ENCODE measurements at places on chromosomes 3 and 15.

DNA sequence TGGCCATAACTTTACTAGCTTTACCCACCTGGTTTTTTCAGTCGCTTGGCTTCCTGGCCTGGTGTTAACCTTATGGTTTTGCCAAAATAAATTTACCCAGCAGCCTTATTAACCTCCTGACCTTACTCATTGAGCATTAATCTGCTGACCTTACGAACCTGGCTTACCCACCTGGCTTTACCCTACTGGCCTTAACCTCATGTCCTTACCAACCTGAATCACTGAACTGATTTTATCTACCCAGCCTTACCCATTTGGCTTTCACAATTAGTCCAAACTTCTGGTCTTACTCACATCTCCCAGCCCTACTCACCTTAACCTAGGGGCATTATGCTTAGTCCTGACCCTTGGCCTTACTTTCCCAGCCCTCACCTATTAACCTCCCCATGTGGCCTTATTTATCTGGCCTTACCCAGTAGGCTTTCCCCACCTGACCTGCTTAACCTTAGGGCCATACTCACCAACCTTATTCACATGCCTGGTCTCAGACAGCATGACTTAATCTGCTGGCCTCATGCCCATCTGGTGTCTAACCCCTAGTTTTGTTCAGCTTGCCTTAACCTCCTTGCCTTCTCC, 93.4 kb downstream of the IL12A start:
- DNase-seq = no peak

DNA sequence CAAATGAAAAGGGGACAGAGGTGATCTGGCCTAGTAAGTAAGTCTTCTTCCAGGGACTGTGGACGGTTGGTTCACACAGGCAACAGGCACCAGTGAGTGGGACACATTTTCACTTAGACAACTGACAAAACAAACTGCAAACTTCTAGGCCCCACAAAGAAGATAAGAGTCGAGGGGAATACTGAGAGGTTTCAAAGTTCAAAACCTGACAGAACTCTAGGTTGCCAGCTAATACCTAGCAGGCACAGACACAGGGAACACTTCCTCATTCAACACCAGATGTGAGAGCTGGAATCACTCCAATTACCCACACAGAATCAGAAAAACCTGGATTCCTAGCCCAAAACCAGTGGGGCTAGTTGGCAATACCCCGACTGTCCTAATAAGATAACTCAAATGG, 621.7 kb downstream of the ZPLD1 start:
- DNase-seq = no peak

DNA sequence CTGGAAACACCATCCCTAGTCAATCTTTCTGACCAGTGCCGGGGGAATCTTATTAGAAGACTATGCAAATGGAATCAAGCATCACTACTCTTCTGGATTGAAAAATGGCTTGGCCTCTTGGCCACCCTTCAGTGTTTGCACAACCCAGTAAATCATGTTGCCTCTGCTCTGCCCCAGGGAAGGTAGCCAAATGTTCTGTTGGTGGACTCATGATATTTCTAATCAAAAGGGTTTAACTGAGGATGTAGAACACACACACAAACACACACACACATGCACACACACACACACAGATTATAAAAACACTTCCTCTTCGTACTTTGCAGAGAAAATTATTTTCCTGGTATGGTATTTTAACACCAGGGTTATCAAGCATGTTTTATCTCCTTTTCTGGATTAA, 7.9 kb downstream of the RBP2 start:
- DNase-seq = no peak

DNA sequence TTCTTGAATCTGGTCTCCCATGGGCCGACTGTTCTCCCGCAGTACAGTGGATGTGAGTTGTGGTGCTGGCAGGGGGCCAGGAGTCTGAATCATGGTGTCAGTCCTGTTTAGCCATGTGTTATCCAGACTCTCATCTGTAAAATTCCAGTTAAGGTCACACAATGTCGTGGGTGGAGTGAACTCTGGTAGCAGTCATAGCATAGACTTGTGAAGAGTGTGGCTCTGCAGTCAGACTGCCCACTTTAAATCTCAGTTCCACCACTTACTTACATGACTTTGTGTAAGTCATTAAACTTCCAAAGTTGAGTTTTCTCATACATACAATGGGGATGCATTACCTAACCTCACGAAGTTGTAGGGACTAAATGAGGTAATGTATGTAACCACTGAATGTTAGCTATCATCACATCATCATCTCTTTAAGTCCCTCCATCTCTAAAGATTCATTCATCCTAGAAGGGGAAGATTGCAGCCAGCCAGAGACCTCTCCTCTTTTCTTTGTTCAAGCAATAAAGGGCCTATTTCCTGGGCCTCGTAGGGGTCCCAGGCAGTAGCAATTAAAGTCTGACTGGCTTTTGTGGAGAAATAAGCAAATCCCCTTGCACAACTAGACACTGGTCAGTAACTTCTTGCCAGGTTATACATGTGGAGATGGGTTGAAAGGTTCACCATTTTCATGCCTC, 93.9 kb downstream of the PCCB start:
- DNase-seq = no peak

DNA sequence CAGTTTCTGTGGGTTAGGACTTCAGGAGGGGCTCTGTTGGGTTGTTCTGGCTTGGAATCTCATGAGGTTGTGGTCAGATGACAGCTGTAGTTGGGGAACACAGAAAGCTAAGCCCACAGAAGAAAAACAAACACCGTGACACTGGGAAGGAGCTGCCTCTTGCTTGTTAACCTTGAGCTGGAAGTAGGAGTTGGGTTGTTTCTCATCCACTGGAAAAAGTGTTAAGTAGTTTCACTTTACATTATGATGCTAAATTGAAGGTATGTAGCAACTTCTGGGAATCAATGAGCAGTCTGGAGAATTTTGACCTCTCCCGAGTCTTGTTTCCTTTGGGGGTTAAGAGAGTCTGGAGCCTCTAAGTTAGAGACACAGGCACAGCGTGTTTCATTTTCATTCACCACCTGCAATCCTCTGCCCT, 20.4 kb downstream of the HACD3 start:
- no peak for DNase-seq

- DNase-seq = no peak
Measured at GRCh38 chr15:80931721-80932512, 57.7 kb downstream of the MESD start.

DNA sequence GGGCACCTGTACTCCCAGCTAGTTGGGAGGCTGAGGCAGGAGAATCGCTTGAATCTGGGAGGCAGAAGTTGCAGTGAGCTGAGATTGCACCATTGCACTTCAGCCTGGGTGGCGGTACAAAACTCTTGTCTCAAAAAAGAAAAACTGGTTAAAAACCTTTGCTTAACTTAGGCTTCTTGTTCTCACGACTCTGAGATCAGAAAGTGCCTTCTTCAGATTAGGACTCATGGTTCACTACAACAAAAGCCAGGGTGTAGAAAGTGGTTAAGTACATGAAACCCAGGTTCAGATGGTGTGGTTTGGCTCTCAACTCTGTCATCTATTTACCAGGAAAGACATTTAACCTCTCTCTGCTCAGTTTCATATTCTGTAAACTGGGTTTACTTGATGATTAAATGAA, 168.4 kb downstream of the TUSC7 start:
- no peak for DNase-seq

DNA sequence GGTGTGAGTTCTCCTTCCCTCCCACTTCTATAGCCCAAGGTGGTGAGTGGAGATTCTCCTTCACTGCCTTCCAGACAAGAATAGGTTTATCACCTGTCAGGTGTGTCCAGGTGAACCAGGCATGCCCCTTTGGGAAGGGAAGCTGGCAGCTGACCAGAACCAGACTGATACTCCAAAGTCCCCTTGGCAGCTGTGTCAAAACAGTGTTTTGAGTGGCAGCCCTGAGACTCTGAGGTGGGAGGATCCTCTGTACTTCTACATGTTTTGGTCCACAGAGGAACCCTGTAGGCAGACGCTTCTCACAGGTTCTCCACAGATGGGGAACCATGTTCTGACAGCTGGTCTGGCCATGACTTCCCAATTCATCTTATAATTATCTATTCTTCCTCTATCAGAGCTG, 30.1 kb downstream of the ISL2 start:
- DNase-seq = no peak

GRCh38 chr3:45712434-45713110, 23.4 kb downstream of the SACM1L start:
- DNase-seq = no peak

DNA sequence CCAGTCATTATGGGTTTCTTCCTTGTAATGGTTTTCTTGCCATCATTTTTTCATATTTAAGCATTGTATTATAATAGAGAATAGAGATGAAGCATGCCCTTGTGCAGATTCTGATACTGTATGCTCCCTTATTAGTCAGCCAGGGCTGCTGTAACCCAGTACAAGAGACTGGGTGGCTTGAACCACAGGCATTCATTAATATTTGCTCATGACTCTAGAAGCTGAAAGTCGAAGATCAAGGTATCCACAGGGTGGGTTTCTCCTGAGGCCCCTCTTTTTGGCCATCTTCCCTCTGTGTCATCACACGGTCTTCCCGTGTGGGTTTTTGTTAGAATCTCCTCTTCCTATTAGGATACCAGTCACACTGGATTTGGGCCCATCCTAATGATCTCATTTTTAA, 74.5 kb downstream of the FOXP1 start:
- no peak for DNase-seq

DNA sequence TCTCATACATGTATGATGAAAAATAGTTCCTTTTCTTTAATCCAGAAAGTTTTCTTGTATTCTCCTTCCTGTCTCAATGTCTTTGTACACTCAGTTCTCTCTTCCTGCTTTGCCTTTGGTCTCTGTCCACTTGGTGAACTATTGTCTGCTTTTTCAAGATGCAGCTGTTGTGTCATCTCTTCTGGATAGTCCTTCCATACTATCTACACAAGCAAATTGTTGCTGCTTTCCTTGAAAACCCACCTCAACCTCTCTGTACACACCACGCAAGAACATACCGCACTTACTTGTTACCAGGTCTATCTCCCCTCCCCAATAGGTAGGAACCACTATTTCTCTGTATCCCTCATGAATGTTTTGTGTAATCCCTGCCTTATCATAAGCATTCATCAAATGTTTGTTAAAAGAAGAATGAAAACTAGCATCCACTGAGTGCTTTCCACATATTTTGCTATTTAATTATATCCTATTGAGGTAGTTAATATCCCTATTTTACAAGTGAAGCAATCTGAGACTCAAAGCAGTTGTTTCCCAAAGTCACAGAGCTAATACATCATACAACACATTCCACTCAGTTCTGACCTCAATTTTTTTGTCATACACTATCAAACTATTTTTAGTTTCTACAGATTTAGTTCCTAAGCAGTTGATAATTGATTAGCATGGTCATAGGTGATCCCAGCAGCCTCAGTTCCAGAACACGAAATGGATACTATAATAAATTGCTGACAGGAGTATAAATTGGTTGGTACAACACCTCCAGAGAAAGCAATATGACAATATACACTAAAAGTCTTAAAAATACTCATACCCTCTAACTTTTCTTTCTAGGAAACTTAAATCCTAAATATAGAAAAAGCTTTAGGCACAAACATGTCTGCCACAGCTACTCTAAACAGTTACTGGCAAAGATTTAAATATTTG, 19.6 kb downstream of the HACL1 start:
- DNase-seq = no peak

- no peak for DNase-seq
Measured at GRCh38 chr3:9149566-9149965, 99.9 kb downstream of the SRGAP3 start.

DNA sequence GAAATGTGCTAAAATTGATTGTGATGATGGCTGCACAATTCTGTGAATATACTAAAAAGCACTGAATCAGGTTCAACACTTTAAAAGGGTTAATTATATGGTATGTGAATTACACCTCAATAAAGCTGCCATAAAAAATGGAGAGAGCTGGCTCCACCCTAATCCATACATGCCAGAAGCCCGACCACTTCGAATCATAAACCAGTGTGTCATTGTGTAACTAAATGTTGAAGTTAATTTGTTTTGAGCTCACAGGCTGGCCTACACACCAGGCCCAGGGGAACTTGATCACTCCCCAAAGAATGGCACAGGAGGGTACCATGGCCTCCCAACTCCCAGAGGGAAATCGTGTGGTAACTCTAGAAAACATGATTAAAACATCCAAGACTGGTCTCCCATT, 14.0 kb downstream of the PLCD1 start:
- DNase-seq = no peak

- no peak for DNase-seq
Measured at GRCh38 chr3:149095487-149095886, 9.2 kb upstream of the HLTF start.

DNA sequence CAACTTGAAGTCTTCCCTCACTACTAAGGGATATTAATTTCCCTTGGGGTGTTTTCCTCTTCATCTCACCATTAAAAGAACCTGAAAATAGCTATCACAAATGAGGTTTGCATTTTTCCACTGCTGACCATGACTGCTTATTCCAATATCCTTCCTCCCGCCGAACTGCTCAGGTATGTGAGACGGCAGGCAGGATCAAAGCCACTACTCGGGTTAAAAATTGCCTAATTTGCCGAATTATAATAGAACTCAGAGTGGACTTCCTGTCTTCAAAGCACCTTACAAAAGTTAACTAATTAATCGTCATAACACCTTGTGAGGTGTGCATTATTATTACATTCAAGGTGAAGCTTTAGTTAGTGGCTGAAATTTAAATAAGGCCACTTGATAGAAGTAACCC, 655.2 kb upstream of the ADAMTS9 start:
- no peak for DNase-seq

DNA sequence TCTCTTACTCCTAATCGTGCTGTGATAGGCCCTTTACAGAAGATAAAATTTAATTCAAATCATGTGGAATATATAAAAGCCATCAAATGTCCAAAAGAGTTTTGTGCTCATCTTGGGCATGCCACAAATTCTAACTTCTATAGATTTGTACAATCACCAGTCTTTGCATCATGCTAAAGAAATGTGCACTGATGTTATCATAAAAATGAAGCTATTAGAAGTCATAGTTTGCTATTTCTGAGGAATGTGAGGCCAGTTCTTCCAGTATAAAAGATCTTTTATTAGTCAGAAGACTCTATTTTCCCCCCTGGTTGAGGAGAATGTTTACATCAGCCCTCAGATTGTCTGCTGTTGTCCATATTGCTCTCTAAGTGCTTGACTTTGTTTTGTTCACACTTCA, 2.1 kb upstream of the ANXA2 start:
- DNase-seq = no peak

DNA sequence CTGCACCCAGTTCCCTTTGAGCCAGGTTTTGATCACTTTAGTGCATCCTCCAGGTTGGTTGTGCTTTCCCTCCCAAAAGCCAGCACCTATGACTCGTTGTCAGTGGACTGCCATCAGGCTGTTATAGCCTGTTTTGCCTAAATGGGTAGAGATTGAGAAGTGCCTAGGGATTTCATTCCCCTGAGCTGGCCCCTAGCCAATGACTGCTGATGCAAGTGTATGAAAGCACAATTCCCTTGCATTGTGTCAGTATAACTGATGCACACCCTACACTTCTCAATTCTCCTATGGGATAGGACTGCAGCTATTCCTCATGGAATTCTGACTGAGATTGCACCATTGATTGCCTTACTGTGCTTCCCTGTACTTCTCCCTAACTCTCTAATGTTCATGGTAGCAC, 102.1 kb upstream of the ARPP21 start:
- no peak for DNase-seq

- DNase-seq = no peak
Measured at GRCh38 chr3:61173676-61174075, 77.6 kb downstream of the FHIT start.

- DNase-seq = peak; percentile 83
Measured at GRCh38 chr15:45456212-45457106, 66.1 kb downstream of the SLC30A4 start.

- DNase-seq = no peak
Measured at GRCh38 chr3:3446251-3446650, 266.8 kb upstream of the CRBN start.

All from CD4-positive, alpha-beta T cell treated with Interleukin-15 for 4 hours (primary cell).